ENCODE measurements at places on chromosomes 12 and 14.
A peak's percentile ranks its signal among the peaks of the same experiment; 100 is the strongest.

GRCh38 chr12:92019491-92020277 is 126.0 kb downstream of the BTG1 start:
- no peak for DNase-seq

DNA sequence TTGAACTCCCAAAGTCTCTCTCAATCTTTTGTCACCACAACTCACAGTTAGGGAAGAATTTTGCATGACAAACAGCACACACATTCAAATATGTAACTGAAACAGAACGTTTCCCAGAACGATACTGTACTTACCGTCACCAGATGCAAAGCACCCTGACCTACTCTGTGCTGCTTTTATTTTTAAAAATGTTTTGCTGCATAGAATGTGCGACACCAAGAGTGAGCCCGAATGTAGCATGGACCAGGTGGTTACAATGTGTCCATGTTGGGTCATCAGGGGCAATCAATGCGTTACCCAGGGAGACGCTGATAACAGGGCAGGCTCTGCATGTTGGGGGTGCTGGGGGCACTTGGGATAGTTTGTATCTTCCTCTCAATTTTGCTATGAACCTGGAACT is 14.6 kb upstream of the EIF5 start:
- no peak for DNase-seq

DNA sequence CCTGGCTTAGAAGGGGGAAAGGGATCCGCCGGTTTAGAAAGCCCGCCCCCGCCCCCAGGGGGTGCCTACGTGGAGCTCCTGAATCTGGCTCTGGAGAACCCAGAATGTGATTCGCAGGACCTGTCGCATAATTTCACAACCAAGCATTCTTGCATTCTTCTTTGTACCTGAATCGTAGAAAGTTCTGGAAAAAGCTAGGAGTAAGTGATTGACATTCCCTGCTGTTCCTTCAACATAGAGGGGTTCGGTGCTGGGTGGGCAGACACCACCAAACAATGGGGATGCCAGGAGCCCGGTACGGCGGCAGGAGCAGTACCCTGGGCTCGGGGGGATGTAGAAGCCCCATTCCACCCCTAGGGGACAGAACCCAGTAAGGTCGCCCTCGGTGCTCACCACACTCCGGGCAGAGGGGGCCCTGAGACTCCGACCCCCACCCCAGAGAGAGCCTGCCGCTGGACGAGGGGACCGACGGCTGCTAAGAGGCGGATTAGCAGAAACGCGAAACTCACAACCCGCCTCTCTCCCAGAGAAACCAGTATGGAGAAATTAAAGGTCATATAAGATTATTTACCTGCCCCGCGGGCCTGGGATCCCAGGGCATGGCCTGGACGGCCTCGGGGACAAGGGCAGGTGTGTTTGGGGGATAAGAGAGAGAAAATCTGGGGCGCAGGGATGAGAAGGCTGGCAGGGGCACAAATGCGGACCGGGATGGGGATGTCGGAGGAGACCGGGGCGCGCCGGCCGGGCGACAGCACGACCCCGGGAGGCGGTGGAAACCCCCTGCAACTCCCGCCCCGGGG is 520 bp downstream of the CSRP2 start:
- DNase-seq: peak; percentile 70

DNA sequence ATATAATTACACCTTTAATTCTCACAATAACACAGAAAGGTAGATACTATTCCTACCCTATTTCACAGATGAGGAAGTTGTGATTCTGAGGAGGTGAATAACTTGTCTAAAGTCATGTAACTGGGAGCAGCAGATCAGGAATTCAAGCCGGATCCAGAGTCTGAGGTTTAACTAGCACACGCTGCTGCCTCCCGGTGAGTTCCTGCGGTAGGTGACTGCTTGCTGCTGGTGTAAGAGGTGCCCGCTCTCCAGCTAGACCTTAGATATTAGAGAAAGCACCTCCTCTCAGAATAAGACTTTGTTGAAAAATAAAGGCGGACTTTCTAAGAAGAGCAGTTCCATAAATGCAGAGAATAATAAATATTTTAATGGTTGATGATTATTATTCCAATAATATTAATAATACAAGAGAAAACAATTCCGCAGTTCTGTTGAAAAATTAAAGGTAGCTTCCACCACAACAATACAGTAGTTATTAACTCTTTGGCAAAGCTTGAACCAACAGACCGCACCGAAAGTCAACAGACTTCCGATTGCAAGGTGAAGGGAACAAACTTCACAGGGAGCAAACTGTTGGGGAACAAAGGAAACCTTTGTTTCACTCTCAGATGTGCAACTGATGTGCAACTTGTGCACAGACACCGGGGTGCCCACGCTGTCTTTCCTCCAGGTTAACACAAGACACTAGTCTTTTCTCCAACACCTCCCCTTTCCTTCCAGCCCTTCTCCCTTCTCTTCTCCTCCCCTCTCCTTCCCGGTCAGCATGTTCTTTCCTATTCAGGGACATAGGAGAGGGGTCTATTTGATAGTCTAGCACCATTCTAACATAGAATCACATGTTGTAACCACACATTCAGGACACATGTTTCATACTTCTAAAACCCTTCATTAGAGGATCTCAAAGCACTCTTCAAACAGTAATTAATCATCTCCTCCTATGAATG is 73.2 kb upstream of the EGLN3 start:
- no peak for DNase-seq

- no peak for DNase-seq
Measured at GRCh38 chr14:59301354-59301753, 112.9 kb downstream of the DAAM1 start.

- no peak for DNase-seq
Measured at GRCh38 chr12:30019366-30020140, 235.8 kb upstream of the TMTC1 start.

DNA sequence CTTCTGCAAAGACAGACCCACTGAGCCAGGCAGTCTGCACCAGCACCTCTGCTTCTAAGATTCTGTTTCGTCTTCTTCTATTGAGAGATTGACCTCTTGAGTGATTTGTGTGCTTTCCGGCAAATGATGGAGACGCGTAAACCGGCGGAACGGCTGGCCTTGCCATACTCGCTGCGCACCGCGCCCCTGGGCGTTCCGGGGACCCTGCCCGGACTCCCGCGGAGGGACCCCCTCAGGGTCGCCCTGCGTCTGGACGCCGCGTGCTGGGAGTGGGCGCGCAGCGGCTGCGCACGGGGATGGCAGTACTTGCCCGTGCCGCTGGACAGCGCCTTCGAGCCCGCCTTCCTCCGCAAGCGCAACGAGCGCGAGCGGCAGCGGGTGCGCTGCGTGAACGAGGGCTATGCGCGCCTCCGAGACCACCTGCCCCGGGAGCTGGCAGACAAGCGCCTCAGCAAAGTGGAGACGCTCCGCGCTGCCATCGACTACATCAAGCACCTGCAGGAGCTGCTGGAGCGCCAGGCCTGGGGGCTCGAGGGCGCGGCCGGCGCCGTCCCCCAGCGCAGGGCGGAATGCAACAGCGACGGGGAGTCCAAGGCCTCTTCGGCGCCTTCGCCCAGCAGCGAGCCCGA is 703 bp downstream of the ASCL4 start:
- DNase-seq: no peak

DNA sequence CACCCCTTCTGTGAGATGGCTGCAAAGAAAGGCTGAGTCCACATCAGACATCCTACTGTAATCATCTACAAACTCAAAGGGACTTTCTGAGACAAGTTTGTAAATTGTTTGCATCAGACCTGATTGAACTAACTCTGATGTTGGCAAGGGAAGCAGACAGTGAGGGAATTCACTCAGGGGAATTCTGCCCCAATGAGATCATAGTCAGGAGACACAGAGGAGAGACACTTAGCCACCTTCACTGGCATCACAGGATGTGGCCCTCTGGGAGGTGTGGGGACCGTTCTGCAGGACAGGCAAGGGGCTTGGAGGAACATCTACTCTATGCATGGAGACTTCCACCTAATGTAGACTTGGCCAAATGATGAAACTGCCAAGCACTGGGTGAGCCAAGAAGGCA is 70.7 kb upstream of the DDX11 start:
- DNase-seq: no peak

DNA sequence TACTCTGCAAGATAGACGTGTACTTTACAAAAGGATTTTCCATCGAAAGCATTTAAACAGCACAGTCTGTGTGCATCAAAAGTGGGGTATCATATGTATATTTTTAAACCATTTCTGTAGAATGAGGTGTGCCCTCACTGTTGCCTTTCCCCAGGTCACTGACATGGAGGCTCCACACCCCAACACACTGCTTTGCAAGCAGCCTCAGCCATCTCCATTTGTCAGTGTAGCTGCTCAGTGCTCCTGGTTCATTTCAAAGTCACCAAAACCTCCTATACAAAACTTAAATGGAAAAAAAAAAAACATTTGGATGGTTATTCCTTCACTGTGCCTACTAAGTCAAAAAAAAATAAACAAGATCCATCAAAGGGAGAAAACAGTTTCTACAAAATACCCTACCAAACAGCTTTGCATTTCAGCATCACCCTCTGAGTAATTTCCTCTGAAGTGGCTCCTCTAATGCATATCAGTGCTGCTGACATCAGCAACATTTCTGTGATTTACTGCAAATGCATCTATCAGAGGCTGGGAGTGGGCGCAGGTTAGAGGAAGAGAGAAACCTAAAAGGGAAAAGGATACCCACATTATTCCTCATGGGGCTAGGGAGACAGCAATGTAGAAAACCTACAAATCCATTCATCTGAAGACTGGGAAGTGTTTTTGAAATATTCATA is 46.0 kb downstream of the KCNK10 start:
- DNase-seq: no peak

- no peak for DNase-seq
Measured at GRCh38 chr12:77407931-77408330, 342.6 kb upstream of the E2F7 start.

GRCh38 chr12:119715268-119715620 is 47.3 kb downstream of the PRKAB1 start:
- no peak for DNase-seq

DNA sequence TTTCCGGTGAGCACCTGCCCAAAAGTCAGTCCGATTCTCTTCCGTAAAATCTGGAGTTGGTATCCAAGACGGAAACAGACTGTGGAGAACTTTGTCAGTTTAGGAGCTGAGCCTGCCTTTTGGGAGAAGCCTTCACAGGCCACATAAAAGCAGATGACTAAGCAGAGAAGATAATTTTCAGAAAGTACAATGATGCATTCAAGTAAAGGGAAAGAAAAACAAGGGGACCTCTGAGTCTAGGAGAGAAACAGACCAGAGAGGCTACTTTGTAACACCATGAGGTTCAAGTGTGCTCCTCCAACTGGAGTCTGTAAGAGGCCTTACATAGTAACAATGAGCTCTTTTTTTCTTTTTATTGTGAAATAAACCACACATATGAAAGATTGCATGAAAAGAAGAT is 21.1 kb downstream of the TMED8 start:
- DNase-seq: no peak

- no peak for DNase-seq
Measured at GRCh38 chr12:104003596-104003995, 37.9 kb downstream of the TDG start.

DNA sequence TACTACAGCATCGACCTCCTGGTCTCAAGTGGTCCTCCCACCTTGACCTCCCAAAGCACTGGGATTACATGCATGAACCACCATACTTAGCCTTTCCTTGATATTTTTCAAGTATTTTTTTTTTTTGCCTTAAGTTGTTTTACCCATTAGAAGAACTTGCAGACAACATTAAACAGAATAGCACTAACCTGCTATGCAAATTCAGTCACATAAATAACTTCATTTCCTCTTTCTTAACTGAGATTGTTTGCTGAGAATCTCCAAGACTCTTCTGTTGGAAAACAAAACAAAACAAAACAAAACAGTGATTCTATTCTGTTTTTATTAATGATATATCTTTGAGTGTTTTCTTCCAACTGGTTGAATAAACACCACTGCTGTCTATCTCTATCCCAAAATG is 115.9 kb upstream of the IFNG-AS1 start:
- no peak for DNase-seq

GRCh38 chr14:22850944-22851764 is 14.8 kb downstream of the MMP14 start:
- no peak for DNase-seq

- no peak for DNase-seq
Measured at GRCh38 chr12:75481013-75481705, 604 bp downstream of the GLIPR1 start.

DNA sequence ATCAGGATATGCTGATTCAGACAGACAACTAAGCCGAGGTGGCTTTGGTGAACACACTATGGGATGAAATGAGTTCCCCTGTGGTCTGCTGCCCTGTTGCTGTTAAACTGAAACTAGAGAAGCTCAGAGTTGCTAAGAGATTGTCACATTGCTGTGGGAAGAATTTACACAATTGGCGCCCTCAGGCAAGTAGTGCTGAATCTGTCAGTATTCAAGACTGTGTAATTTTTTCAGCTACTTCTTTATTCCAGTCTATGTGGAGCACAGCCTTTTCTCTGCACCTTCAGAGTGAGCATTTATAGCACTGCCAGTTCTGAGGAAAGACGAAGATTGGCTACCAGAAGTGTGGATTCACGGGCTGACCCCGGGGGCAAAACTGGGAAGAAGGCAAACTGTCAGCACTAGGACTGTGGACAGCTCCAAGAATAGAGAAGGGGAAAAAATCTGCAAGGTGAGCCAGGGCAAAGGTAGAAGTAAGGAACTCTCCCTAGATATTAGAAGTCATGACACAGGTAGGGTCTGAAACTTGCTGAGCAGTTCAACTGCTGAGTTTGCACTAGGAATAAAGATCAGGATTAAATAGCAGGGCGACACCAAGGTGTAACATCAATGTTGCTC is 218.8 kb upstream of the TMPO start:
- no peak for DNase-seq

DNA sequence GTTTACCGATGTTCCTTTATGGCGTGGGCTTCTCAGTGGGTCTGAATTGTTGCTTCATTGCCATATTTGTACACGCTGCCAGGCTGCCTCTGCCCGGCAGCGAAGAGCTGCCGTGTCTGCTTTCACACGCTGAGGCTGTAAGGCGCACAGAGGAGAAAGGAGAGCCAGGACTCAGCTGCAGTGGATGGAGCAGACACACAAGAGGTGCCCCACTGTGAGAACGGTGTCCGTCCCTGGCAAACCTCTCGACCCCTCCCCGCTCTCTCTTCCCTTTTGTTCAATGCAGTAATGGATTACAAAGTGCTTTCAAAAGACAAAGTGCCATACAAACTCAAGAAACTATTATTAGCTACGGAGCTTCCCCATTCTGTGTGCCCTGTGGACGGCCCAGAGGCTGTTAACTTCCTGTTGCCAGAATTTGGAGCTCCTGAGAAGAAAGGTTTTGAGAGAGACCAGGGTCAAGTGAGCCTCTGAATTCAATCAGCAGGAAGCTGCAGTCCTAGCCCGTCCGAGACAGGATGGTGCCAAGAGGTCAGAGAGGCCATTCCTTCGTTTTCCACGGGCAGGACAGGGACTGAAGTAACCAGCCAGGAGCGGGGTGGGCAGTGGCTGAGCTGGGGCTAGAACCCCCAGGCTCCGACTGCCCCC is 15.8 kb downstream of the CCND2 start:
- no peak for DNase-seq

GRCh38 chr12:93018610-93019009 is 89.5 kb upstream of the EEA1 start:
- DNase-seq: no peak

DNA sequence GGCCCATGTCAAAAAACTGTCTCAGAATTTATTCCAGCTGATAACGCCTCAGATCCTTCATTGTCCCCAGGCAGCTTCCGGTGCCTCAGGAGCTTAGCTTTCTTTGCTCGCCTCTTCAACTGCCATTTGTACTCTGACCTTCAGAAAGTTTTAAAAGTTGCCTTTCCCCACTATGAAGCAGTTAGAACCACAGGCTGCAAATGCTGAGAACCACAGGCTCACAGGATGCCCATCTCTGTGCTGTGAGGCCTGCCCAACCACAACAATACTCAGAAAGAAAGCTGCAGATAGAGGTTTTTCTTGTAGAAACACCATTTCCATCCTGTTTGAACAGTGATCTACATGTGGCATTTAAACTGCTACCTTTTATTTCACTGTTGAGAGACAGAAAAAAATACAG is 131.1 kb downstream of the PRKCH start:
- DNase-seq: no peak

Data from A549 (cell line).